ENCODE measurements at places on chromosomes 4 and X.
A peak's percentile ranks its signal among the peaks of the same experiment; 100 is the strongest.

DNA sequence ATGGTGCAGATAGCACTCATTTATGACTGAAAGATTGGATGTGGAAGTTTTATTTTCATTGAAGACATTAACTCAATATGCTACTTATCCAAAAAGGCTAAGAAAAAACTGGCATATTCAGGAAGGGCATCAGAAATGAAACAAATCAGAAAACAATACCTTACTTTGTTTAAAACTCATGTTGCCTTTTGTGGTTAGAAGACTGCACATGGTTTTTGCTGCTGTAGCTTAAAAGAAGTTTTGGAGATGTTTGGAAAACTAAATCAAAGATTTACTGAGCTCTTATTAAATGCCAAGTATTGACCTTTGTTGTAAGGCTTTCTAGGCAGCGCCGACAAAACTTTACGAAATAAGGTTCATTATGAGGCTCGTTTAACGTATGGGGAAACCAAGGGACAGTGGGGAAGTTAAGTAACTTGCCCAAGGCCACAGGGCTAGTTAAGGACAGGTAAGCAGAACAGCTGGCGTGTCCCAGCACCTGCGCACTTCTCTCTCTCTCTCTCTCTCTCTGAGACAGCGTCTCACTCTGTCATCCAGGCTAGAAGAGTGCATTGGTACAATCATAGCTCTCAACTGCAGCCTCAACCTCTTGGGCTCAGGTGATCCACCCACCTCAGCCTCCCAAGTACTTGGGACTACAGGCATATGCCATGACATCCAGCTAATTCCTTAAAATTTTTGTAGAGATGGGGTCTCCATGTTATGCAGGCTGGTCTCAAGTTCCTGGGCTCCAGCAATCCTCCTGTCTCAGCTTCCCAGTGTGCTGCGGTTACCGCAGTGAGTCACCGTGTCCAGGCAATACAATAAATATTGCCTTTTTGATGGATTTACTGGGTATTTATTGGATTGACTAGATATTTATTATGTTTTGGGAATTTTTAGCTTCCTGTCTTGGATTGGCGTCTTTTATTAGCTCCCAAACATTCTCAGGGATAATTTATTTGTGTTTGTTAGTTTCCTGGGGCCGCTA is 16.1 kb downstream of the LRP2BP start:
- DNase-seq, result no peak

- peak; percentile 77 for DNase-seq
Measured at GRCh38 chrX:11787564-11787963, 29.5 kb downstream of the MSL3 start.

DNA sequence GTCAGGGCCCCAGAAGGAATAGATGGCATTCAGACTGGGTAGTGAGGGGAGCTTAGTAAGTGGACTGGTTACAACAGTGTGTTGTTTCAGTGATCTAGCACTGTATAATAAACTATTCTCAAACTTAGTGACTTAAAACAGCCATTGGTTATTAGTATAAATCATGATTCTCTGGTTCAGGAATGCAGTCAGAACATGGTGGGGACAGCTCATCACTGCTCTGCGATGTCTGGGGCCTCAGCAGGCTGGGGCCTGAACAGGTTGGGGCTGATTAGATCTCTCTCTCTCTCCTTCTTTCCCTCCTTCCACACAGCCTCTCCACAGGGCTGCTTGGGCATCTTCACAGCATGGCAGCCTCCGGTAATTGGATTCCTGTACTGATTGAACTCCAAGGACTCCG is 160.4 kb downstream of the GATB start:
- DNase-seq, result no peak

GRCh38 chrX:11929476-11929875 is 171.4 kb downstream of the MSL3 start:
- DNase-seq, result no peak

- no peak for DNase-seq
Measured at GRCh38 chr4:28451346-28451745, 1590.7 kb downstream of the STIM2 start.

- DNase-seq, result no peak
Measured at GRCh38 chr4:159240046-159240445, 137.2 kb downstream of the RAPGEF2 start.

DNA sequence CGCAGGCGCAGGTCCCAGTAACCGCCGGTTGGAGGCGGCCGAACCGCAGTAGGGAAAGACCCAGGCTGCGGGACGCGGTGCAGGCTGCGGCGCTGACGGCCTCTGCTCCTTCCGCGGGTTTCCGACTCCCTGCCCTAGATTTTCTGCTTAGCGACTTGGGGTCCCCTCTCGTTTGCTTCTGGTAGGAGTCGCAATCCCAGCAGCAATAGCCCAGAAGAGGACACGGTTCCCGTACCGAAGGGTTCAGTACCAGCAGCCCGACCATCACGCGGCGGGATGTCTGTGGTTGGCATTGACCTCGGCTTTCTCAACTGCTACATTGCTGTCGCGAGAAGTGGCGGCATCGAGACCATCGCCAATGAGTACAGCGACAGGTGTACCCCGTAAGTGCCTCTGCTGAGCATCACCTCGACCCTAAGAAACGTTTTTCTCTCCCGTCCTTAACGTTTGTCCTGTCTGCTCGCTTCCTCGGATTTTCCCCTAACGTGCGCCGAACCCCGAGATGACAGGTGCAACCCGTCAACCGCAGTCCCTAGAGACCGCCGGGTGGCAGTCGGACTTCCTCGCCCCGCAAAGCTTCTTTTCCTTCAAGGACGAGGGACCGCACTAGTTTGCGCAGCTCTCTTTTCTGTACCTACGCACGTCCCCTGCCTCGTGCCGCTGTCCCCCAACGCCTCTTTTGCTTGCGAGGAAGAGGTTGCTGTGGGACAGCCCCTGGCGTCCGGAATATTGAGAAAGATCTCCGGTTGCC is at the start of gene HSPA4L:
TSS of gene HSPA4L (plus strand) at position 48 of the 751 bp plus-strand sequence. CDS start at position 277, 229 bp downstream.
- peak; percentile 77 for DNase-seq

- no peak for DNase-seq
Measured at GRCh38 chrX:19133784-19134183, 11.5 kb upstream of the ADGRG2 start.

GRCh38 chr4:64564126-64564525 is 154.9 kb upstream of the TECRL start:
- no peak for DNase-seq

DNA sequence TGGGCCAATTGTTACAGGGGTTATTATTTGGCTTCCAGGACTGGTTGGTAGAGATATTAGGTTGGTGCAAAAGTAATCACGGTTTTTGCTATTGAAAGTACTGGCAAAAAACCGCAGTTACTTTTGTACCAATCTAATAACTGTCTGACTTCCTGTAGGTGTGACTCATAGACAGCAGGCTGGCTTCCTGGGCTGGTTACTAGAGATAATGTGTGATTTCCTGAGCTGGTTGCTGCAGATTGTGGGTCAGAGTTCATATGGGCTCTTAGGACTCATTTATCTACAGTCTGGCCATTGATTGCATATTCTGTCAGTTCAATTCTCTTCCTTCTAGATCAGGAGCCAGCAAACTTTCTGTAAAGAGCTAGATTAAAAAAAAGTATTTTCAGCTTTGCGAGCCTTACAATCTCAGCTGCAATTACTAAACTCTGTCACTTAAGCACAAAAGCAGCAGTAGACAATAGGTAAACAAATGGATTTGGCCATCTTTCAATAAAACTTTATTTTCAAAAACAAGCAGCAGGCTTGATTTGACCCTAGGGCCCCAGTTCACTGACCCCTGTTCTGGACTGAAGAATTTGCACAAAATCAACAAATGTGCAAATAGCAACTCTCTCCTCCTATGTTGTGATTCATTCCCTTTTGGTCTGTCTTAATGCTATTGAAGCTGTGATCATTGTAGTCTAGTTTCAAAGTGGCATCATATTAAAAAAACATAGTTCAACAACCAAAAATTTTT is 50.8 kb upstream of the BOD1L1 start:
- no peak for DNase-seq

- no peak for DNase-seq
Measured at GRCh38 chr4:165312506-165312905, 15.0 kb upstream of the MSMO1 start.

GRCh38 chr4:156771171-156771837 is 200.3 kb downstream of the PDGFC start:
- no peak for DNase-seq

DNA sequence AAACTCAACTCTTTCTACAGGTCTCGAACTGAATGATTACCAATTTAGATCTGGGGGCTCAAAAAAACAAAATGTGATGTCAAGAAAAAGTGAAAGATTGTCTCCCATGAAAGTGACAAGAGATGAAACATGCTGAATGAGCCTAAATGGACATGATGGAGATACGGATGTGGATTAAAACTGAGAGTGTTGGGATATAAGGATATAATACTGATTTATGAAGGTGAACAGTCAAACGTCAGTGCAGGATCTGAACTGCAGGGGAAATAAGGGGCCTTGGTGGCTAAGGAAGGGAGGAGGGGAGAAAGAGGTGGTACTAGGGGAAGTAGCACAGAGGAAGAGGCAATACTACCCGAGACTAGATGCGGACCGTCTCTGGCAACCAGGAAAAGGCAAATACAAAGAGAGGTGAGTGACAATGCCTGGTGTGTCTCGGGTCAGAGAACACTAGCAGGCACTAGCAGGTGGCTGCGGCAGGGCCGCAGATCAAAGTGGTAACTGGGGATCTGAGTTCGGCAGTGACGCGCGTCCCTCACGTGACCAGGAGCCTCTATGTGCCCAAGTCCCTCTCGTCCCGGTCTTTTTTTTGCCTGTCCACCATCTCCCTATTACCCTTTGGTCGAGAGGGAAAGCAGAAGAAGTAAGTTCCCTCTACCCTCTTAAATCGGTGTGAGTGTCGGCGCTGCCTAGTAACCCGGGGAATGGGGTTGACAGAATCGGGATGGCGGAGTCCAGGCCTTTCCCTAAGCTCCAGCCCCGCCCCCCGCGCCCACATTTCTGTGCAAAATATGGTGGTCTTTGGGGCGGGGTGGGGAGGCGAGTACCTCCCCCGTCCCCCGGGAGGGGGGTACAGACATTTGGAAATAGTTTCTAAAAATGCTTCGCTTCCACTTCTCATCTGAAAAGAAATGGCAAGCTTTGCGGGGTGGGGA is at the start of gene TCEAL1:
TSS of gene TCEAL1 (plus strand) at position 590 of the 932 bp plus-strand sequence. CDS start 942 bp downstream, outside the sequence.
- DNase-seq, result peak; percentile 73

DNA sequence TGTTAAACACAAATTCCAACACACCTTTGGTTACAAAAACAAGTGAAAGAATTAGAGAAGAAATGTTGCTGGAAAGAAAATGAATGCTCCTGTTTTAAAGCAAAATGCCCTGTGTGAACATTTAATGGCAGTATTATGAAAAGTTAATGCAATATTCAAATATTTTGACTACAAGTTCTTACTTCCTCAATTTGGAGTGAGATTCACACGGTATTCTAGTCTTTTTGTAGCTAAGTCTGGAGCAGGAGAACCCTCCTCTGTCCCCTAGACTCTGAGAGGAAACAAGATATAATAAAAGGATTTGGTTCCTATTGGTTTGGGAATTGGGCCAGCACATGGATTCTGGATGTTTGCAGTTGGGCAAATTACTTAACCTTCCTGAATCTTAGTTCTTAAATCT is 12.7 kb downstream of the MAD2L1 start:
- no peak for DNase-seq

DNA sequence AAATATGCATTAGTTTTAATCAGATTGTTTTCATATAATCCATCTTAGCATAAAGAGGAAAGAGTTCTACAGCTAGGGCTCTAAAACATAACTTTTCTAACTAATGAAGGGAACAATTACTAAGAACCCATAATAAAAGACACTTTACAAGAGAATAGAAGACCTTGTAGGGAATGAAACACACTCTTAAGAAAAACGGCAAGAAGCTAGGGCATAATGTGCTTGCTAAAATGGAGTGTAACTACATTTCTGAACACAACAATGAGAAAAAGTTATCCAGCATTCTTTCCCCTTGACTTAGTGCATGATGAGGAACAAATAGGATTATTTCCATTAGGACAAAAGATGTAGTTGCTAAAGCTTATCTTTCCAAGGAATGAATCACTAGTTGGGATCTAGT is 54.6 kb downstream of the ARHGAP6 start:
- DNase-seq, result no peak

GRCh38 chr4:152972821-152973628 is 36.9 kb downstream of the FHDC1 start:
- no peak for DNase-seq

GRCh38 chr4:85669204-85669603 is 194.3 kb downstream of the ARHGAP24 start:
- DNase-seq, result no peak

GRCh38 chr4:169618286-169618685 is 2.1 kb upstream of the CLCN3 start:
- no peak for DNase-seq

DNA sequence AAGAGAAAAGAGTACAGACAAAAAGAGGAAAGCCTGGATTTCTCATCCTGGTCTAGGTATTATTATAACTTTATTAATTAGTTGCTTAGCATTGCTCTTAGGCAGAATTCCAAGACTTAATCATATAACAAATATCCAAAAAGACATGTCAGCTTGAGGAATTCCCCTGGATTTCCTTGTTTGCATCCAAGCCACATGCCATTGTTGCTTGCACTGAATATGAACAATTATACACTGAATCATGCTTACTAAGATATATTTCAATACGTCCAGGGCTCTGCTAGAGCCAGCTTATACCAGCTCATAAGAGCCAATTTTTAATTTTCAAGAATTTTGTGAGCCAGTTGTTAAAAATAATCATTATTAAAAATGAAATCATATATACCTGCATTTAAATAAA is 5.5 kb upstream of the TLR10 start:
- DNase-seq, result no peak

DNA sequence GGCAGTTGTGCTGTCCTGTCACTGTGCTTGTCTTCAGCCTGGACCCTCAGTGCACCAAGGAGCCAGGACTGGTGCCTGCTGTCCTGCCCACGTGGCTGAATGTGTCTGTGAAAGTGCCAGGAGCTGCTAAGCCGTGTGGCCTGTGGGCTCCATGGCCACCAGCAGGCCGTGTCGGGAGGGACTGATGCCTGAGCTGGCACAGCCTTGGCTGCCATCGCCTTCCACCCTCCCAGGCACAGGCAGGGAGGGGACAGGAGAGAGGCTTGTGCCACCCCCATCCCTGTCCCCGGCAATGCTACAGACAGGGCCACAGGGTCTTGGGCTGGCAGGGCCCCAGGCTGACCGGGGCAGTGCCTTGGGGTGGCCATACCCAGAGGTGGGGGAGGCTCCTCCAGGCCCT is 24.8 kb downstream of the DOK7 start:
- no peak for DNase-seq

- no peak for DNase-seq
Measured at GRCh38 chr4:73211968-73212367, 46.6 kb downstream of the ANKRD17 start.

GRCh38 chr4:56374956-56375355 is 12.3 kb downstream of the AASDH start:
- no peak for DNase-seq

GRCh38 chr4:169054879-169055278 is 44.8 kb upstream of the CBR4 start:
- no peak for DNase-seq

DNA sequence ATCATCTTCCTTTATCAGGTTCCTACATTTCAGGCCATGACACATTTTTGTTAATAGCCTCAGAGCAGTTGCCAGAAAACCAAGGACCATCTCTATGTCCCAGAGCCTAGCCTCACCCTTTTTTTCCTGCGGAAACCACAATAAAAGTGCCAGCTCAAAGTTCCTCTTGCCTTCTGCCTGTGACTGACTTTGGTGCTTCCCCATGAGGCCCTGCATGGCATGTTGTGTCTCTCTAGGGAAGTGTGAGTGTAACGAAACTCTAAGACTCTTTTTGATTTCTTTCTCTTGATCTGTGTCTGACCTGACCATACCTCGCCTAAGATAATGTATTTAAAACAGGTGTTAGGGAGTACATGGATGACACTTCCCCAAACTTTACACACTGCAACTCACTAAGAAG is 642.3 kb upstream of the BOD1L1 start:
- DNase-seq, result no peak

All from dorsolateral prefrontal cortex (tissue), 122 donors.